ENCODE measurements at places on chromosomes 12 and 14.

GRCh38 chr12:30828686-30829085 is 73.9 kb upstream of the CAPRIN2 start:
- H3K27me3 ChIP-seq = peaks cover 40% of the 10 kb centered on the region
- peaks cover 2% of the 10 kb centered on the region for H3K4me1 ChIP-seq
- no peak for DNase-seq
- H3K36me3 ChIP-seq = no peaks in the 10 kb centered on the region
- H3K4me3 ChIP-seq = no peak overlapping the region
- no peak overlapping the region for H3K27ac ChIP-seq

DNA sequence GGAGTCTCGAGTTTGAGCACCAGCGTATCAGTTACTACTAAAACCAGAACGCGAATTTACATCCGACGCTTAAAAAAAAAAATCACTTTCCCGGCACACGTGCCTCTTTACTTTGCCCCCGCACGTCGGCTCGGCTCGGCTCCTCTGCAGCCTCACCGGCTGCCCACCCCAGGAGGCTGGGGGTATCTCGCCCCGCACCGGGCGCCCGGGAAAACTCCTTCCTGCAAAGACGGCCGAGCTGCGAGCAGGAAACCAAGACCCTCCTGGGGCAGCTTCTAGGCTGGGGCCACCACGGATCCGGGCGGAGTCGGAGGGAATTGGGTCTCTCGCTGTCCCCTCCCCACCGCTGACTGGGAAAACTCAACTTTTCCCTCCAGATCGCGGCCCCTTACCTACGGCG is 610 bp downstream of the VSIG10 start:
- H3K4me1 ChIP-seq = peaks cover 15% of the 10 kb centered on the region
- peaks cover 32% of the 10 kb centered on the region for H3K27me3 ChIP-seq
- H3K27ac ChIP-seq = no peak overlapping the region
- no peak for DNase-seq
- H3K4me3 ChIP-seq = peak overlapping the region; percentile 45
- H3K36me3 ChIP-seq = no peaks in the 10 kb centered on the region

DNA sequence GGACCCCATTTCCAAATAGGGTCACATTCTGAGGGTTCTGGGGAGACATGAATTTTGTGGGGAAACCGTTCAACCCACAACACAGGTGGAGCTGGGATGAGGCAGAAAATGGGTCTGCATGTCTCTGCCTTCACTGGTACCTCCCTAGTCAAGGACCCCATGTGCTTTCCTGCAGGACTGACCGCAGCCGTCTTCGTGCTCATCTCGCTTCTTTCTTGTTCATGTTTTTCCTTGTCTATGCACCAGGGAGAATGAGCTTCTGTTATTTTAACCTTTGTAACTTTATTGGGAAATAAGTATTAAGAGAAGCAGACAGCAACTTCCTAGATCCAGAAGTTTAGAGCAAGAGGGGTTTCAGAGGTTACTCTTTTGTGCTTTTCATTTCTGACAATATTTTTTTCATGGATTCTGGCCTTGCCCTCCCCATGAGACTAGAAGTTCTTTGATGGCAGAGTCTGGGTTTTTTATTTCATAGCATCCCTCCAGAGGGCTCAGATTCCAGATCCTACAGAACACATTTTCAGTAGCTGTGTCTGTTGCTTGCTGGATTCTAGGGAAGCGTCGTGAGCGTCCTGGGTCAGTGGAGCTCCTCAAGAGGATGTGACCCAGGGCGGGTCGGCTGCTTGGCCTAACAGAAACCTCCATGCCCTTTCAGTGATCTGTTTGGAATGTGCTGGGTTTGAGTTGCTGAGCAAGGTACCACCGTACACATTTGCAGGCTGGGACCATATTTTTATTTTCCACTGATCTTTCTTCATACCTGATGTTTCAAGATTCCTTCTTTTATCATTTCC is 104.2 kb downstream of the ADGRD1 start:
- no peak overlapping the region for H3K4me3 ChIP-seq
- no peaks in the 10 kb centered on the region for H3K4me1 ChIP-seq
- no peaks in the 10 kb centered on the region for H3K27me3 ChIP-seq
- DNase-seq = no peak
- no peak overlapping the region for H3K27ac ChIP-seq
- H3K36me3 ChIP-seq = no peaks in the 10 kb centered on the region

DNA sequence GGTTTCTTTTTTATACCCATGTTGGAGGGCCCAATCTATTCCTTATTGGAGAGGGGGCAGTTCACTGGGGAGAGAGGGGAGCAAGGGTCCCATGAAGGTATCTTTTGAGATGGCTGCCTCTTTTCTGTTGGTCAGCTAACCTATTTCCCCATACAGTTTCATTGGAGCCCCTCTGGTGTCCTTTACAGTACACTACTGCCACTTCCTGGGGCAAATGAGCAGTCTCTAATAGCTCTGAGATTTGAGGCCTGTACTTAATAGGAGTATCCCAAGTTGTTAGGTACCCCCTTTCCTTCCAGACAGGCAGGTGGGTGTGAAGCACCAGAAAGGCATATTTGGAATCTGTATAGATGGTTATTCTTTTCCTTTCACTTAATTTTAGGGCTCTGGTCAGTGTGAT is 41.3 kb upstream of the RNU6-8 start:
- no peaks in the 10 kb centered on the region for H3K36me3 ChIP-seq
- H3K4me1 ChIP-seq = no peaks in the 10 kb centered on the region
- no peak for DNase-seq
- no peak overlapping the region for H3K27ac ChIP-seq

- H3K4me1 ChIP-seq = peaks cover 51% of the 10 kb centered on the region
- H3K36me3 ChIP-seq = no peaks in the 10 kb centered on the region
- H3K4me3 ChIP-seq = peak overlapping the region; percentile 28
- H3K27me3 ChIP-seq = no peaks in the 10 kb centered on the region
- no peak for DNase-seq
These were observed 3.7 kb downstream of the SH2B3 start for GRCh38 chr12:111409403-111409779.

DNA sequence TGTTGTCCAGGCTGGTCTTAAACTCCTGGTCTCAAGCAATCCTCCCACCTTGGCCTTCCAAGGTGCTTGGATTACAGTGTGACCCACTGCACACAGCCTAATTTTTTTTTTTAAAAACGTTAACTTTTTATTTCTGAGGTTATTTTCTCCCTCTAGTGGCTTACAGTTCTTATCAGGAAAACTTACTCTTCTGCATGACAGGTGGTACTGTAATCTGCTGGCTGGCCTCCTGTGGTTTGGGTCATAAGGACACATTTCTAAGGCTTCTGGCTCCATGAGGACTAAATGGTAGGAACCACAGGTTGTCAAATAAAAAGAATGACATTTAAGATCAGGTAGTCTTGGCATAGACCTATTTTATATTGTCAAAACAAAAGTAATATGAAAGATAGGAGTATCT is 7.7 kb upstream of the NCKAP1L start:
- no peaks in the 10 kb centered on the region for H3K4me1 ChIP-seq
- DNase-seq = no peak
- H3K27me3 ChIP-seq = no peaks in the 10 kb centered on the region
- H3K27ac ChIP-seq = no peak overlapping the region

DNA sequence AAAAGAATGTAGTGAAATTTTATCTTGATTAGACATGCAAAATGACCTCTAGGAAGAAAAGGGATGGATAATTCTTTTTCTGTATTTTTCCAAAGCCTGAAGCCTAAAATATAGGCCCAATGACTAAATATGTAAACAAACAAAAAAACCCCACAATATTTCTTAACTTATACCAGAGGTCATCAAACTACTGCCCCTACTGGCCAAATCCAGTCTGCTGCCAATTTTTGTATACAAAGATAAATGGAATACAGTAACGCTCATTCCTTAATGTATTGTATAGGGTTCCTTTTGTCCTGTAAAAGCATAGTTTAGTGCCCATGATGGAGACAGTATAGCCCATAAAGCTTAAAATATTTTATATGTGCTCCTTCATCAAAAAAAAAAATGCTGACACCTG is 145.7 kb upstream of the ALG10 start:
- H3K27me3 ChIP-seq = no peaks in the 10 kb centered on the region
- no peaks in the 10 kb centered on the region for H3K36me3 ChIP-seq
- no peak overlapping the region for H3K4me3 ChIP-seq
- no peaks in the 10 kb centered on the region for H3K4me1 ChIP-seq
- H3K27ac ChIP-seq = no peak overlapping the region
- DNase-seq = no peak

DNA sequence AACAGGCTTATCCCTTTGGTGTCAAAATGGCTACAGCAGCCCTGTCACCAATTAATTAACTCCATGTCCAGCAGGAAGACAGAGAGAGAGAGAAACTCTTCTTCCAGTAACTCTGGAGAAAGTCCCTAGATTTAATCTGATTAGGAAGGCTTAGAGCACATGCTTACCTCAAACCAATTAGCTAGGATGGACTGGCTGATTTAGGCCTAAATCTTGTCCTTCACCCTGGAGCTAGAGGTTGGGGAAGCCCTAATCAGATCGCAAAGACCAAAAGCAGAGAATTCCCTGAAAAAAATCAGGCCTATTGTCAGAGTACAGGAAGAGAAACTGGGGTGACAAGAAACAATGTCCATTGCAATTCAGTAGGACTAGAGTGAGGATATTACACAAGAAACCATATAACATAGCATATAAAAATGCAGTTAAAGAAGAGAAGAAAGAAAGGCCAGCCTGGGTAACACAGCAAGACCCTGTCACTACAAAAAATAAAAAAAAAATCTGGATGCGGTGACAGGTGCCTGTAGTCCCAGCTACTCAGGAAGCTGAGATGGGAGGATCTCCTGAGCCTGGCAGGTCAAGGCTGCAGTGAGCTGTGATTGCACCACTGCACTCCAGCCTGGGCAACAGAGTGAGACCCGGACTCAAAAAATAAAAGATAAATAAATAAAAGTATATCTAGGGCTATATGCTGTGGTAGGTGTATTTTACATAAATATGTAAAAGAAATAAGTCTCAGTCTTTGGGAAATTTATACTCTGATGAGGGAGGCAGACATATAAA is 34.9 kb upstream of the TUBA1A start:
- H3K27ac ChIP-seq = no peak overlapping the region
- H3K4me3 ChIP-seq = no peak overlapping the region
- H3K36me3 ChIP-seq = no peaks in the 10 kb centered on the region
- DNase-seq = no peak
- no peaks in the 10 kb centered on the region for H3K27me3 ChIP-seq
- H3K4me1 ChIP-seq = no peaks in the 10 kb centered on the region

GRCh38 chr12:77608271-77608824 is 222.3 kb upstream of the NAV3 start:
- DNase-seq = no peak
- H3K4me3 ChIP-seq = no peak overlapping the region
- no peaks in the 10 kb centered on the region for H3K4me1 ChIP-seq
- H3K27ac ChIP-seq = no peak overlapping the region

DNA sequence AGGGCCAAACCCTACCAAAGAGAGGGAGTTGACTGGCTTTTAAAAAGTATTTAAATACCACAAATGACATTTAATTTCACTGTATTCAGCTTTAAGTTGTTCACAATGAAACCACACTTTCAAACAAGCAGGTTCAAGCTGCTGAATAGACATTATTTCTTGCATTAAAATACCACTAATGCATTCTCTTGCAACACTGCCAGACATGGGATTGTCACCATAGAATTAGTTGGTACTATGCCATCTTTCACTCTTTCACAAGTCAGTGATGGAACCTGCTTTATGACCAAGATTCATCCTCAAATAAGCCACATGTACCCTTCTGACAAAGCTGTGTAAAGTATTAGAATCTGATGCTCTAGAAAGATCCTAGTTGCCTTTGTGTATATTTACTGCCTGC is 239.4 kb downstream of the PAWR start:
- H3K36me3 ChIP-seq = no peaks in the 10 kb centered on the region
- H3K27me3 ChIP-seq = no peaks in the 10 kb centered on the region
- H3K4me3 ChIP-seq = no peak overlapping the region
- no peak for DNase-seq
- H3K4me1 ChIP-seq = no peaks in the 10 kb centered on the region
- H3K27ac ChIP-seq = no peak overlapping the region

GRCh38 chr14:69288956-69289705 is 29.2 kb downstream of the GALNT16 start:
- no peaks in the 10 kb centered on the region for H3K4me1 ChIP-seq
- H3K4me3 ChIP-seq = no peak overlapping the region
- no peak overlapping the region for H3K27ac ChIP-seq
- no peaks in the 10 kb centered on the region for H3K36me3 ChIP-seq
- DNase-seq = no peak

DNA sequence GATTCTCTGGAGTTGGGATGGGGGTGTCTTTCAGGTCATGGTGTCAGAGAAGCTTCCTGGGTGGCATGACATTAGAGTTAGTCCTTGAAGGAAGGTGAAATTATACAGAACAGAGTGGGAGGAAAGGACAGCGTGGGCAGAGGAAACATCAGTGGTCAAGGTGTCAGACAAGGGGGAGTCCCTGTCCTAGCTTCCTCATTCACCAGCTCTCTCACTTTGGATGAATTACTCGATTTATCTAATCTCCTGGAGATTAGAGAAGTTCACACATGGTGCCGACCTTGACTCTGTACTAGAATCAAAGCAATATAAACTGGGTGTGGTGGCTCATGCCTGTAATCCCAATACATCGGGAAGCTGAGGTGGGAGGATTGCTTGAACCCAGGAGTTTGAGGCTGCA is 492.9 kb downstream of the VRK1 start:
- H3K4me3 ChIP-seq = no peak overlapping the region
- H3K4me1 ChIP-seq = no peaks in the 10 kb centered on the region
- H3K27ac ChIP-seq = no peak overlapping the region
- no peak for DNase-seq

DNA sequence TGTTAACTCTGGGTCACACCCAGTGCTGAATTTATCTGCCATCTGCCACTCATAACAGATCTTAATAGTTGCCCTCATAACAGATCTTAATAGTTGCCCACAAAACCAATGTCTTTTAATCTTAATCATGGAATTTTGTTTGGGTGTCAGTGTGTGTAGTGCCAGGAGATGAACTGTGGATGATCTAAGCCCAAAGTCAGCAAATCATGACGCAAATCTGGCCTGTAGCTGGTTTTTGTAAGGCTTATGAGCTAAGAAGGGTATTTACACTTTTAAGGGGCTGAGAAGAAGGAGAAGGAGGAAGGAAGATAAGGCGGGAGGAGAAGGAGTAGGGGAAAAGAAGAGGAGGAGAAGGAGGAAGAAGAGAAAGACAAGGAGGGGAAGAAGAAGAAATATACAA is 10.0 kb upstream of the IL26 start:
- no peaks in the 10 kb centered on the region for H3K36me3 ChIP-seq
- H3K27me3 ChIP-seq = no peaks in the 10 kb centered on the region
- no peak overlapping the region for H3K4me3 ChIP-seq

Data from T-cell (primary cell).